ENCODE measurements at places on chromosomes 3 and 15.
A peak's percentile ranks its signal among the peaks of the same experiment; 100 is the strongest.

DNA sequence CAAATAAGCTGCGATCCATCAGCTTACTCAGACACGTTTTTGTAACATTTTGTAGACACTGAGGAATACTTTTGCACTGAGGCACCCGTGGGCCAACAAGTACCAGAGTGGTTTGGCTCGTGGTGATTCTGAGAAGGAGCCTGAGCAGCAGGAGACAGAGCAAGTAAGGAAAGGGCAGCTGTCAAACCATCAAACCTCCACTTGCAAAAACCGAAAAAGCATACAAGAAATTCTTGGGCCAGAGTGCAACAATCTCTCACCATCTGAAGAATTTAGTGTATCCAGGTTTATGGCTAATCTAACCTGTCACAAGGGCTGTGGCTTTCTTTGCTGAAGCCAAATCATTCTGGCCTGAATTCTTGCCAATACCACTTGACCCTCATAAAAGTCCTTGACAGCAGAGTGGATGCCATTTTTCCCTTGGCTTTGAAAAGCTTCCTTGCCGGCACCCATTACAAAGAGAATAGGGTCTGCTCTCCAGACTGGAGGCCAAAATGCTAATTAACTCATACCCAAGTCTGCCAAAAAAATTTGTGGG is 56.7 kb downstream of the MYO1E start:
- no peak for DNase-seq

- DNase-seq, result no peak
Measured at GRCh38 chr3:160162440-160162839, 62.8 kb upstream of the C3orf80 start.

- DNase-seq, result no peak
Measured at GRCh38 chr3:45603226-45603625, 8.7 kb downstream of the LIMD1 start.

DNA sequence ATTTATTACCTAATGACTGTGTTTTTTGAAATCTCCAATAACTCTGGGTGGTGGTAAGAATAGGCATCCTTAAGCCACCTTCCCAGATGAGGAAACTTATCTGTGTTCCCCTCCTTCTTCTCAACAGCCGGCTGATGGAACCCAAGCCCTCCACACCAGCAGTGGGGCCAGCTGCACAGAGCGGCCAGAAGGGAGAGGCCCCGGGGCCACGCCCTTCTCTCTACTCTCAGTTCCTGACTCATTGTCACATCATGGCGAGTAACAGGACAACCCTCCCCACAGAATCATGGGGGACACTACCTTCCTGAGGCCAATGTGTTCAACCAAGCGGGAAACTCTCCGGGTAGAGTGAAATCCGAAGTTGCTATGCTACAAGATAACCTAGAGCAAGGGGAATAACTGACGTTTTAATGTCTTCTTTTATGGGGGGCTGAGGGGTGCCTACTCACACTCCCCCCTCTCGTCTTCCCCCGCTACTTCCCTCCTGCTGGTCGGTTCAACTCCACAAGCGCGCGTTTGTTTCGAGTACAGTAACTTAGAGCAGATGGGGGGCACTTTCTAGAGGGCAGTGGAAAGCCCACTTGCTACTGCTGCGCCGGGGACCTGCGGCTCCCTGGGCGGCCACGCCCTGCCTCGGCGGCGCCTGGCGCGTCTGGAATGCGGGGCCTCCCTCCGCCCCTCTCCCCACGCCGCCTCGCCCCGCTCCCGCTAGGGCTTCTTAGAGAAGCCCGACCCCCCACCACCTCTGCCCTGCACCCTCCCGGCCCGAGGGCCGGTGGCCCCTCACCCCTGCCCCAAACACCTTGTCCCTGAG is 621 bp downstream of the ANXA2 start:
- DNase-seq, result peak; percentile 87

- DNase-seq, result no peak
Measured at GRCh38 chr15:66955001-66955516, 110.3 kb upstream of the SMAD3 start.

- DNase-seq, result no peak
Measured at GRCh38 chr15:25091421-25092158, 136.8 kb downstream of the SNRPN start.
